ENCODE measurements at places on chromosomes 16 and 17.

GRCh38 chr17:54662978-54663876, 237.4 kb upstream of the TOM1L1 start:
- no peak for ATAC-seq

DNA sequence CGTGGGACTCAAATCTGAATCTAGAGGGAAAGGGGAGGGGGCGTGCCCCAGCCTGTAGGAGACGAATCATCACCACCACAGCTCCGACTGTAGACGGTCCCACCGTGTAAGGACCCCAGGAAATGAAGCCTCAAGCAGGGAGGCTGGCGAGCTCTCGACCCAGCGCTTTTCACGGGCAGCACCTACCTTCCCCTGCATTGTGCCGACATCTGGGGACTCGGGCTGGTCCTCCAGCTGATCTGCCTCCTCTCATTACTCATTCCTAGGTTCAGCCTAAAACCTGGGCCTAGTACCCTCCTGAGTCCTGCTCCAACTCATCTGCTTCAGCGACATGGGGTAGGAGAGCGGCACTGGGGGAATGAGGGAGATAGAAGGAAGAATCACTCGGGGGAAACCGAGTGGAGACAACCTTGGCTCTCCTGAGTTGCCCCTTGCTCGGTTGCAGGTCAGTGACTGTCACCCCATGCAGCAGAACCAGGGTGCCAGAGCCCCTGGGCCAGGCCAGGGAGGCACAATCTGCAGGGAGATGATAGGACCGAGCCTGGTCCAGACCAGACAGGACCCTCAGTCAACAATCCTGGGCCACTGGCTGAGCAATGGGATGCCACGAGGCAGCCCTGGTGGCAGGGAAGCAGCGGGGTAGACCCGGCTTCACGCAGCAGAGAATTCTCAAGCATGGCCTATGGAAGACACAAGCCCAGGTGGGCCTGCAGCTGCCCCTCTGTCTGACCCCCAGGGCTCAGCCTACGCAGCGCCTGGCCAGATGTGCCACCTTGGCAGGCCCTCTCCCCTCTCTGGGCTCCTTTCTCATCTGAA, 833 bp upstream of the BCAR1 start:
- ATAC-seq: no peak

- no peak for ATAC-seq
Measured at GRCh38 chr17:37772982-37773381, 28.1 kb upstream of the HNF1B start.

GRCh38 chr17:79561486-79562133, 49.2 kb downstream of the RBFOX3 start:
- no peak for ATAC-seq

GRCh38 chr17:41256291-41256685, 1.1 kb downstream of the KRTAP9-9 start:
- ATAC-seq: no peak

GRCh38 chr17:57956291-57957119, 1.3 kb upstream of the CUEDC1 start:
- no peak for ATAC-seq

GRCh38 chr16:50247123-50247905, 19.0 kb upstream of the ADCY7 start:
- ATAC-seq: no peak

DNA sequence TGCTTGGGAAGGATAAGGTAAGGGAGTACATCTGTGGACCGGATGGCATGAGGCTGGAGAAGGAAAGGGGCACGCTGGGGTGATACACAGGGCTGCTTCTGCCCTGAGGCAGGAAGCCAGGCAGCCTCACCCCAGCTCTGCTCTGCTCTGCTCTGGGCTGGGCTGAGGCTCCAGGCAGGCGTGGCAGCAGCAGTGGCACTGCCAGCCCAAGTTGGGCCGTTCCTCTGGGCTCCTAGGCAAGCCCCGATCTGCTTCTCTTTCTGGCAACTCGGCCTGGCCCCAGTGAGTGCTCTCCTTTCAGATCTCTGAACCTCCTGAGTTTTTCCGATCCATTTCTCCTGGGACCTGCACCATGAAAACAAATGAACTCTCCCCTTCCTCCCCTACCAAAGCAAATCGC, 44.9 kb downstream of the VAC14 start:
- ATAC-seq: peak; percentile 88

DNA sequence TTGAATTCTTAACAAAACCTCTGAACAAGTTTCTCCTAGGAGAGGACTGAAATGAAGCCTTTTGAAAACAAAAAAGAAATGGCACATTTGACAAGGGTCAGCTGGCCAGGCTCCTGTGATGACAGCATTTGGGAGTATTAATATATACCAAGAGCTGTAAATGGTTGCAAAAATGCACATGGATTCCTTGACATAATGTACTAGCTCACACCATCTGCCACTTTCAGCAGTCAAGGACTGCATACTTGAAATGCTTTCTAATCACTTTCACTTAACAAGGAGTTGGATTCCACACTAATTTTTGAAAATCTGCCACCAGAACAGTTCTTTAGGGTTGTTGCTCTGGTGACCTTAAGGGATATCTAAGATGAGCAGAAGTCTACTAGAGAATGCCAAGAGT, 236.7 kb upstream of the TOX3 start:
- ATAC-seq: no peak

- ATAC-seq: no peak
Measured at GRCh38 chr16:83630979-83631378, 176.8 kb upstream of the HSBP1 start.

DNA sequence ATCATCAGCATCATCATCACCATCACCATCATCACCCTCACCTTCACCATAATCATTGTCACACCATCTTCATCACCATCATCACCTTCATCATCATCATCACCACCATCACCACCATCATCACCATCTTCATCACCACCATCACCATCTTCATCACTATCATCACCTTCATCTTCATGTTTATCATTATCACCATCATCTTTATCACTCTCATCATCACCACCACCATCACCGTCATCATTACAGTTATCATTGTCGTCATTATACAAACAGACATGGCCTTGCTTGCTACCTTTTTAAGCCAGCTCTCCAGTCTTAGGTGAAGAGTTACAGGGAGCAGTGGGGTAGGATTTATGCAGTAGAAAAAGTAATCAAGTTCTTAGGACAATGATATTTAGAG, 114.9 kb downstream of the IRF8 start:
- ATAC-seq: no peak

GRCh38 chr16:71357681-71358080, 842 bp upstream of the CALB2 start:
- no peak for ATAC-seq

GRCh38 chr17:77107506-77108433, 33.0 kb upstream of the SEC14L1 start:
- no peak for ATAC-seq

GRCh38 chr16:2388139-2388874, 40.9 kb upstream of the CCNF start:
- no peak for ATAC-seq

- ATAC-seq: no peak
Measured at GRCh38 chr16:55102531-55102930, 171.9 kb downstream of the IRX5 start.

- ATAC-seq: no peak
Measured at GRCh38 chr16:27474921-27475320, 72.9 kb downstream of the IL21R start.

DNA sequence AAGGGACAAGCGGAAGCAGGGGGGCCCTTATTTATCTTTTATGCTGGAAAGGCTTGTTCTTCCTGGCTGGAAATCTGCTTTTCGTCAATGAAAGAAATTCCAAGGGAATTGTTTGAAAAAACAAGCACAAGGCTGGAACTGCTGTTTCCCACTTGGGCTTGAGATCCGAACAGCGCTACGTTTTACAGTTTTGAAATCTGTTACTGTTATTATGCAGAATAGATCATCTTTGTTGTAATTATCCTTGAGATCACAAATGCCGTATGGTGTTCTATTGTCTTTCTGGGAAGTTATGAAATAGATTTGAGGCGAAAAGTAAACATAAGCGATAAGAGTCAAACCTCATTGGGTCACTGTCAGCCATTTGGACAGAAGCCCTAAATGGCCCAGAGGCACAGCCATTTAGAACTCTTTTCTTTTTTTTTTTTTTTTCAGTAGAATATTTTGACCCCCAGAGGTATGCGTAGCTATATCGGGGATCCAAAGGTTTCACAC, 223.3 kb downstream of the IRX3 start:
- ATAC-seq: no peak
